ENCODE measurements at places on chromosomes 2 and 18. TPM values are rescaled to one million over a fixed set of nuclear protein-coding genes. Genes with fewer than 3 reads are reported as not detected.

UGT1A10 gene
- not detected for total RNA-seq

RGPD3 gene
- 0.14 TPM for total RNA-seq

UNC80 gene
- 2.8 TPM for total RNA-seq

CENPA gene
- 34.5 TPM for total RNA-seq

LYPD6 gene
- total RNA-seq: 7.3 TPM

LIMS4 gene
- total RNA-seq: 0.75 TPM

TUBA4A gene
- not detected for total RNA-seq

HSPD1 gene
- total RNA-seq: 563 TPM

GATA6 gene
- not detected for total RNA-seq

LDAH gene
- 49.7 TPM for total RNA-seq

FOXD4L1 gene
- 0.52 TPM for total RNA-seq

ZSWIM2 gene
- total RNA-seq: not detected
